ENCODE measurements at places on chromosomes 3 and 15.
A peak's percentile ranks its signal among the peaks of the same experiment; 100 is the strongest.

DNA sequence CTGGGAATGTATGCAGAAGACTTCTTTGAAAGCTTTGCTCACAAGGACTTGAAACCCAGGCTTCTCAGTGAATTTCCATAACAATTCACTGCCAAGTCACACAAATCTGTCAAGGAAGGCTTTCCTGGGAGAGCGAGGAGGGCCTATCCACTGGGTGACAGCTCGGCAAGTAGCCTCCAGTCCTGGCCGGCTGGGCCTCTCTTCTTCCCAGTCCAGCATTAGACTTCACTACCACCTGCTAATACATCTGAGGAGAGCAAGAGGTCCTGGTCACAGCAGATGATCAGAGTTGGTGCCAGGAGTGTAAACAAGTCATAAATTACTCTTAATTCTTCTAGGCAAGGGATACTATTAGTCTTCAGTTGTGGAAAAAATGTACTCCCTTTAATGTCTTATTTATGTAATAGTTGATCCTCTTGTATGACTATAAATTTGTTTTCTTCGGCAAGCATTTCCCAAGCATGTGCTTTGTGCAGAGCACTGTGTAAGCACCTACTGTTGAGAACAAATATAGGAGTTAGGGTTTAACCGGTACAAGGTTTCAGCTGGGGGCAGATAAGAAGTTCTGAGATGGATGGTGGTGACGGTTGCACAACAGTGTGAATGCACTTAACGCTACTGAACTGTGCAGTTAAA lies 162.9 kb downstream of the VGLL4 start:
- no peak for DNase-seq

GRCh38 chr3:45182915-45183871 lies 37.0 kb upstream of the CDCP1 start:
- no peak for DNase-seq

DNA sequence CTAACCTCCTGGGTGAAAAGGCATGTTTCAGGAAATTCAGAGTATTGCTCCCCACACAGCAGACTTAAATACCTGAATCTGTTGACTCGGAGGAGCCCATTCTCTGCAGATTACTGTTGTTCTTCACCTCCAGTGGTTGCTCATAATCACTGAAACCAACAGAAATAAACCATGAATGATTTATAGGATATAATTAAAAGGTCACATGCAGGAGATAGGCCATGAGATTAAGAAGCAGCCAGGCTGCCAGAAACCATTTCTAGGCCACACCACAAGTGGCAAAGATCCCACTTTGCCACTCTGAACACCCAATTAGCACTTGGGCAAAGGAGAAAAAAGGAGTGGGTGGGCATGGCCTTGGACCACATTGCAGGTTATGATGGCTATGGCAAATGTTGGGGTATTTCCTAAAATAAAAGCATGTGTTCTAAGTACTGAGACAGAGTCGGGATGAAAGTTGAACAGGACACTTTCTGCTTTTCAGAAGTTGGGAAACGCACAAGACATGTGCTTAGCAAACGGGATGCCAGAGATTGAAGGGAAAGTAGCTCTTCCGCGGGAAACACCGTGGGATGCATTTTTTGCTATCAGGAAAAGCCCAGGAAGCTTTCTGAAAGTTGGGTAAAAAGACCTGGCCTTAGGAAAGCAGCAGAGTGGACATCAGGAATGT lies 1.5 kb downstream of the CDC25A start:
- no peak for DNase-seq

- no peak for DNase-seq
Measured at GRCh38 chr15:74022706-74023470, 28.4 kb downstream of the PML start.

- DNase-seq, result no peak
Measured at GRCh38 chr3:66486202-66486601, 14.6 kb downstream of the LRIG1 start.

GRCh38 chr3:133362539-133362938 lies 37.3 kb upstream of the BFSP2 start:
- no peak for DNase-seq

DNA sequence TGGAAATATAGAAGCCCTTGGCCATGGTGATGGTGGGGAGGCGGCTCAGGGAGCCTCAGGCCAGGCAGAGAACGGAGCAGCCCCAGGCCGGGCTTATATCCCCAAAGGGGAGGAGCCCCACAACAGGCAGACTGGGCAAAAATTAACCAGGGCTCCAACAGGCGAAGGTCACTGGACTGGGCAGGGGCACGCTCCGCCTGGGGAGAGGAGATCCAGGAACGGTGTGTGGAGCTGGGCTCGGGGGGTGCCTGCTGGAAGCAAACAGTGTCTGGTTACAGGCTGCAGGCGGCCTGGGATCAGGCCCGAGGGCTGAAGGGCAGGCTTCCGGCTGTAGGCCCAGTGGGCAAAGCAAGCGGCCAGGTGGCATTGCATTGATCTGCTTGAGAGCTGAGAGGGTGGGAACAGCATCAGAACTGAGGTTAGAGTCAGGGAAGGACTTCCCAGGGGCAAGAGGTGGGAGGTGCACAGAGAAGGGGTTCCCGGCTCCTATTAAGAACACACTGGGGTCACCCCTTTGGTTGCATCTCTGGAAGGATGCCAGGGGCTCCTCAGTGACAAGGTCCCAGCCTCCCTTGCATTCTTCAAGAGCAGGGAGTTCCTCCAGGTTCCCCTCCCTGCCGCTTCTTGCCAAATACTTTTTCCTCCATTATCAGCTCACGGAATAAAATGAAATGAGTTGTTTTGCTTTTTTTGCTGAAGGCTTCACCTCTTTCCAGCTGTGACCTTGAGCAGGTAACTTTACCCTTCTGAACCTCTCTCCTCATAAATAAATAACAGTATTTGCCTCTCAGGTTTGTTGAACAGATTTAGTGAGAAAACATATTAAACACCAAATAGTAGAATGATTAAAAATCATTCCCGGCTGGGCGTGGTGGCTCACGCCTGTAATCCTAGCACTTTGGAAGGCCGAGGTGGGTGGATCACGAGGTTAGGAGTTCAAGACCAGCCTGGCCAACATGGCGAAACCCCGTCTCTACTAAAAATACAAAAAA lies 7.8 kb downstream of the ANPEP start:
- DNase-seq, result no peak

DNA sequence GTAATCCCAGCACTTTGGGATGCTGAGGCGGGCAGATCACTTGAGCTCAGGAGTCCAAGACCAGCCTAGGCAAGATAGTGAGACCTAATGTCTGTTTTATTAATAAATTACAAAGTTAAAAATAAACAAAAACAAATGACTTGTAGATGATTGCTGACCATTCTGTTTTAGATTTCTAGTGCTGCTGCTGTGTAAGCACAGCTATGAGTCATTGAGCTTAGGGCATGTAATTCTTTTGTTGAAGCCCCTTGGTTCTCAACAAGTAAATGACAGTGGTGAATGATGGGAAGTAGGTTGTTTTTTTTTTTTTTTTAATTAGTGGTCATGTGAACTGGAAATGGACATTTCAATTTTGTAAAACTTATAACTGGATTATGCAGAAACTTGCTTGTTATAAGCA lies 63.3 kb downstream of the LEO1 start:
- no peak for DNase-seq

GRCh38 chr15:58285212-58285920 lies 146.4 kb upstream of the LIPC start:
- DNase-seq, result no peak

DNA sequence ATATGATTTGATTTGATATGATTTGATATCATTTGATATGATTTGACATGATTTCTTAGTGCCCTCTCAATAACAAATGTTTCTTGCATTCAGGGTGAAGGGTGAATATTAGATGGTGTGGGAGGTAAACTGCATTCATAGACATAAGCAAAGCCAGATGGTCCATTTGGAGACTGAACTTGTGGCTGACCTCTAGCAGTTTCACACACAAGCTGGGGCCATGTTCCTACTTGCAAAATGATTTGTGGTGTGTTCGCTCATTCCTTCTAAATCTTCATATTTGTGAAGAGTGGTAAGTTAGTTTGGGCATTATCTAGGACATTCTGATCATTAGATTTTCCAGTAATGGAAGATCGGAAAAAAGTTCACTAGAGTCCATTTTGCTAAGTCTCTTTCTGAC lies 40.5 kb upstream of the CCR4 start:
- no peak for DNase-seq

GRCh38 chr3:76011121-76011520 lies 225.8 kb upstream of the ZNF717 start:
- no peak for DNase-seq

DNA sequence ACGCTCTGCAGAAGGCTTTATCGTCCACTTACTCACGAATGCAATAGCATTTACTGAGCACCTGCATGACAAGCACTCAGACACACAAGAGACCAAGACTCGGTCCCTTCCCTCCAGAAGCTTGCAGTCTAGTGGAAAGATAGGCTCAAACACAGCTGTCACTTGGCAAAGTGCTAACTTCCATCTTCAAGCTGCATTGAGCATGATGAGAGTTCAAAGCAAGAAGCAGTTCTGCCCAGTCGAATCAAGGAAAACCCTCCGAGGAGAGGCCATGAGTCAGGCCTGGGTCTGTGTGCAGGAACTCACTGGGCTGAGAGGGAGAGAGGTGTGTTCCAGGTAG lies 51.5 kb downstream of the C3orf20 start:
- DNase-seq, result no peak

DNA sequence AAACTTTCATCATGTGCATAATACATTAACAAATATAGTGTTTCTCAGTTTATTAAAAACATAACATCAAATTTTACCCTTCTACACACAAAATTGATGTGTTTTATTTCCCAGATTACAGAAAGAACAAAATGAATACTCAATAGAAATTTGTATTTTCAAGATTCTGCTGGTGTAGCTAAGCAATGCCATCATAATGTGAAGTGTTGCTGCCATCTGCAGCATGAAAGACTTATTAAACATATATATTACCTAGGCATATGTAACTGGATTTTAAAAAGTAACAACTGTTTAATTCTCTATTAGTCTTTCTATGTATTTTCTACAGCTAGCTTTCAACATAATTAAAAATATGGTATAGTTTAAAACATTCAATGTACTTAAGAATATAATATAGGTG lies 27.5 kb downstream of the PLSCR5 start:
- DNase-seq, result peak; percentile 35

DNA sequence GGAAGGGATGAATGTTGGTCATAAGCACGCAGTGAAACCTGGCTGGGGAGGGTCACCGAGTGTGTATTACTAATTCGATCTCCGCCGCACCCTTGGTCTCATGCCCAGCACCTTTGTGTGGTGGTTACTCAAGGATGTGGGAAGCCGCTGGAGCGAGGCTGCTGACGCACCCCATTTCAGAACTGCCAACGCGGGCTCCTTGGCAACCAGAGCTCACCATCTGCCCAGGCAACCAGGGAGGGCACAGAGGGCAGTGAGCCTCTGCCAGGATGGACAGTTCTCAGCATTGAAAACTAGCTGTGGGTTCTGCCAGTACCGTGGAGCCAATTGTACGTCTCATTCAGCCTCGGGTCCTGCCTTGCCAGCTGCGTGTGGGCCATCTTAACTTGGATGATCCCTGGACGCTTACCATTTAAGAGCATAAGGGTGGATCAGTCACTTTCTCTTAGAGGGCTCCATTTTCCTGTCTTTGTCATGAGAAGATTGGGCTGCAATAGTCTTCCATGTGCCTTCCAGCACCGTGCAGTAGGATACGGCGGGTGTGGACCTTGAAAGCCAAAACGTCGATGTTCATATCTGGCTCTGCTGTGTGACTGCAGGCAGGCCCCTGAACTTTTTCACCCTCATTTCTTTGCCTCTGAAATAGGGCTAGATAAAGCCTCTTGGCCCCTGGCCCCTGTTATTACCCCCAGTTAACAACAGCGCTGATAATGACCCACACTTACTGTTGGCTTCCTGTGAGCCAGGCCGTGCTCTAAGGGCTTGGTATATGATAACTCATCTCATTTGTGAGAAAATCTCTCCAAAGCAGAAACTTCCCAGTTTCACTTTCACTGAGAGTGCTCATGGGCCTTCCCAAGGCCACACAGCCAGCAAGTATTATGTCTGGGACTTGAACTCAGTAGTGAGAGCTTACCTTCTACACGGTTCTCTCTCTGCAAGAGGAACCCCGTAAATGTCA lies 238.8 kb downstream of the OPA1 start:
- peak; percentile 36 for DNase-seq

DNA sequence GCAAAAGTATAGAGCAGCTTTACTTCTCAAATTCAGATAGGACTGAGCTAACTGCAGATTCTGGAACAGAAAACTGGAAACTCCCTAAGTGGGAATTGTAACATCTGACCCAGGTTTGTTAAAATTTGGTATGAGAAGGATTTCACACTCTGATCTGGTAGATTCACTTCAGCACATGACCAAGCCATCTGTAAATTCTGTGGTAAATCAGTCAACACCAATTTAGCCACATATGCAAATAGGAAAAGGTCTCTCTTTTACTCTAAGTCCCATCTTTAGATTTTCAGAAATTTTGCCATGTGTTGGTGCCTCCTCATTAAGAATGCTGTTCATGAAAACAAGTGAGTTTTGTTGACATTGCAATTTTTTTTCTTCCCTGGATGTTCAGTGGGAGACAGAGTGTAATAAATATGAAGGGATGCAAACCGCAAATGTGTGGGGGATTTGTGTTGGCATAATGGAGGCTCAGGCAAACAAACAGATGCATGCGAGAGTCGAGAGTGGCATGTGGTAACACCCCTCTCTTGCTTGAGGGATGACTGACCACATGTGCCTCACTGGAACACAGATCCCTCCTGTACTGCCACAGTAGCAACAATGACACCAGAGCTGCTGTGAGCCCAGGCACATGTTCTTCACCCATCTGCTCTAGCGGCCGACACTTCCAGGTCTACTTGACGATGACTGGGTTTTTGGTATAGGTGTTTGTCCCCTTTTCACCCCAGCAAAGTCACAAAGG lies 146.6 kb downstream of the FEZF2 start:
- DNase-seq, result peak; percentile 44

GRCh38 chr3:187963003-187963676 lies 190.8 kb upstream of the LPP start:
- DNase-seq, result no peak

DNA sequence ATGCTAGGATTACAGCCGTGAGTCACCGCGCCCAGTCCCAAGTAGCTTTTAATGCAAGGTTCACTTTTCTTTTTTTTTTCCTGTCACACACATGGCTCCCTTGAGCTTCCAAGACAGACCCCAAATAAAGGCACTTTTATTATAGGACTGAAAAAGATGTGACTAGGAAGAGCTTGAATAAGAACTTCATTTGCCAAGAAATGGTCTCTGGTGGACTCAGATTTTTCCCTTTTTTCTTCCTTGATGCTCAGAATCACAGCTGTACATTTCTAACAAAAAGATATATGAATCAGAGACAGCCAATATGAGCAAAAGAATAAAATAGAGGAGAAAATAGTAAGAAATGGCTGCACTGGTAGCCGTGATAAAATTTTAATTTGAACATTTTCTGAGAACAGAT lies 337.2 kb downstream of the MAGI1 start:
- no peak for DNase-seq

DNA sequence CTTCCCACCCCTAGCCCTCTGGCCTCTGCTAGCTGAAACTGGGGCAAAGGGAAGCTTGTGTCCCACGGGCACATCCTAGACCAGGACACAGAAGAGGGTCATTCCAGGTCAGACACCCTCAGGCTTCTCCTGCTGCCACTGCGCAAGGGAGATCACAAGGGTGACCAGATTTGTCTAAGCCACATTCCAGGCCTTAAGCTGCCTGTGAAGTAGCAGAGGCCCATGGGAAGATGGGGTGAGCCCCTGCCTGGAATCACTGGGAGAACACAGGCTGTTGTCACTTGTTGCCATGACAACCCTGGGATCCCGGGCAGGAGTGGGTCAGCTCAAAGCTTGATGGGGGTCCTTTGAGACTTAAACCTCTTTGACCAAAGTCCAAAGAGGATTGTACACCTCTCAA lies 10.8 kb downstream of the STRA6 start:
- DNase-seq, result no peak

- DNase-seq, result peak; percentile 30
Measured at GRCh38 chr3:90015688-90016356, 908.4 kb downstream of the EPHA3 start.

All from spinal cord (tissue), 10 donors.